ENCODE measurements at places on chromosomes 2 and 18.

GRCh38 chr18:69838620-69839411 is 108.9 kb downstream of the CD226 start:
- DNase-seq = no peak

GRCh38 chr2:20491739-20492531 is 45.1 kb downstream of the RHOB start:
- DNase-seq = no peak

DNA sequence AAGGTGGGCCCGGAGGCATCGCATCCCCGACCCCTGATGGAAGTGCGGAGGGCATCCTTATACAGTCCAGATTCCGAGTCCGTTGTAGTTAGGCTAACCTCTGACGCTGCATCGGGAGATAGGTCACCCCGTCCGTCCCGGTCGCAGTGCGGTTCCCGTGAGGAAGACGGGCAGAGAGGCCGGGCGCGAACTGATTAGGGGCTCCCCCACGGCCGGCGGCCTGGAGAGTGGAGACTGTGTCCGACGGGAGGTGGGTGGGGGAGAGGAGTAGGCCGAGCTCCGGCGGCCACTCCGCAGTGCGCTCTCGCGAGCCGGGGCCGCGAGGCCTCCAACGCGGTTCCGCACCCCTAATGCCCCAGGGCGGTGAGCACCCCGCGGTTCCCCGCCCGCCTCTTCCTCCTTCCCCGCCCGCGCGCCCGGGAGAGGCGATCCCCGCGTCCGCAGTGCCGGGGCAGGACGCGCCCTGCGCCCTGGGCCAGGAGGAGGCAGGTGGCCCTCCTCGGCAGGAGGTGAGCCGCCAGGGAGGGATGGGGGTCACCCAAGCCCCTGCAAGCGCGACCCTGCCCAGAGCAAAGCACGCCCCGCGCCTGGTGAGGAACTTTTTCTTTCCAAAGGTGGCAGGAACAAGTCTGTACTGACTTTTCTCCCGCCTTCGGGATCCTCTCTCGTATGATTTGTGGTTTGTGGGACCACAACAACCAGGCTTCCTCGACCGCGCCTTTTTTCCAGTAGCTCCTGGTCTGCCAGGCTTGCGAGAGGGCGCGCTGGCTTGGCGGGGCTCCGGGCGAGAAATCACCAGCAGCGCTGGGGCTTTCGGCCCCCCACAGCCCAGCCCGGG is 1.4 kb upstream of the SP5 start:
- peak; percentile 31 for DNase-seq

DNA sequence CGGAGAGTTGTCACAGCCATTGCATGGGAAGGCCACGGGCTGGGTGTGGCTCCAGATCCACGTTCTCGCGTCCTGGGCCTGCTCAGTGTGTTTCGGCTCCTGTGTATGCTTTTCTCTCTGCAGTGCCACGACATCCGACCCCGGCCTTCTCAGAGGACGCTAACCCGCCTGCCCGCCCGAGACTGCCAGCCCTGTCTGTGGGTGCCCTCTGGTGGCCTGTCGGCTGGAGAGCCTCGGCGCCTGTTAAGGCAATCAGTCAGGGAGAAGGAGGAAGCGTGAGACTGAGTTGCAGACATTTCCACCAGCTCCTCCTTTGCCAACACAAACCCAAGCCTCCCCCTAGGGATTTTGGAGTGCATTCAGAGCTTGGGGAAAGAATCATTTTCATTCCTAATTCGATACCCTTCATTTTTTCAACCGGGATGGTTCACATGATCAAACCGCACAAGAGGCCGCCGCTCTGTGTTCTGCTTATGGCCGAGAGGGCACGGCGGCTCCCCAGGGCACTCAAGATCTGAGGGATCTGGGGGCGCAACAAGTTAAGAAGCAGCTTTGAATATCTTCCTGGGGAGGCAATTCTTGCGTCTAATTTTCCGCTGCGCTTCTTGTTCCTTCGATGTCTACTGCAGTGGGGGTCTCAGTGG is 37.5 kb upstream of the ZBTB7C start:
- peak; percentile 70 for DNase-seq

Data from neuronal stem cell (in vitro differentiated cells).